ENCODE measurements at places on chromosomes 16 and 17.

DNA sequence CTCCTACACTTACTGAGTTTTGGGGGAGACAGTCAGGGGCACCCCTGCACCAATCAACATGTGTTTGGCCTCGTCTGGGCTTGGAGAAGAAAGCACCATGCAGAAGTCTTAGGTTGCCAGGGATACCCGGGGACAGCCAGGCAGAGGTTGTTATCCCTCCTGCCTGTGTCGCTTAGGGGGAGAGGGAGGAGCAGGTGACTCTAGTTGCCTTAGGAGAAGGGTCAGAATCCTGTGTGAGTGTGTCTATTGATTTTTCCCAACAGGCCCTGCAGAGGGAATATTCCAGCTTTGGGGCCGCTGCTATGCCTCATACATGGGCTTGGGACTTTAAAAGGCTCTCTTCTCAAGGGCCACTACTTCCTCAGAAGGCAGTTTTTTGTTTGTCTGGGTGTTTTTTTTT, 89.1 kb downstream of the RGS9 start:
- DNase-seq = no peak

GRCh38 chr17:21390294-21390693, 14.1 kb downstream of the KCNJ12 start:
- no peak for DNase-seq

DNA sequence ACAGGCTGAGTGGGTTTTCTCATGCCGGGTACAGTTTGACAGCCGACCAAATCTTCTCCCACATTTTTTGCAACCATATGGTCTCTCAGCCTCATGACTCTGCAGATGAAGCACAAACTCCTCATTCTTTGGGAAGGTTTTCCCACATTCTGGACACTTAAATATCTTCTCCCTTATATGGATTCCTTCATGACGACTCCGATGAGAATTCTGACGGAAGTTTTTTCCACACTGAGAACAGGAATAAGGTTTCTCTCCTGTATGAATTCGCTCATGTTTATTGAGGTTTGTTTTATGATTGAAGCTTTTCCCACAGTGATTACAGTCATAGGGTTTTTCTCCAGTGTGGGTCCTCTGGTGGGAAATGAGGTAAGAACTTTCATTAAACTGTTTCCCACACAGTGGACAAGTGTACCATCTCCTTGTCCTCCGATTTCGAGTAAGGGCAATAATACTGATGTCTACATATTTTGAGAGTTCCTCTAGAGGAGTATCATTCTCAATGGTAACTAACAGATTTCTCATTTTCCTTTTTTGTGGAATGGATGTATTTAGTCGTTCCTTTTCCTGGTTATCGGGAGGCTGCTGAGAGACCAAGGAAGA, 10.9 kb downstream of the ZNF200 start:
- no peak for DNase-seq

- no peak for DNase-seq
Observed at GRCh38 chr17:8141741-8142140, 10.5 kb downstream of the PER1 start.

- no peak for DNase-seq
Observed at GRCh38 chr17:44788139-44788538, 29.4 kb downstream of the ADAM11 start.

DNA sequence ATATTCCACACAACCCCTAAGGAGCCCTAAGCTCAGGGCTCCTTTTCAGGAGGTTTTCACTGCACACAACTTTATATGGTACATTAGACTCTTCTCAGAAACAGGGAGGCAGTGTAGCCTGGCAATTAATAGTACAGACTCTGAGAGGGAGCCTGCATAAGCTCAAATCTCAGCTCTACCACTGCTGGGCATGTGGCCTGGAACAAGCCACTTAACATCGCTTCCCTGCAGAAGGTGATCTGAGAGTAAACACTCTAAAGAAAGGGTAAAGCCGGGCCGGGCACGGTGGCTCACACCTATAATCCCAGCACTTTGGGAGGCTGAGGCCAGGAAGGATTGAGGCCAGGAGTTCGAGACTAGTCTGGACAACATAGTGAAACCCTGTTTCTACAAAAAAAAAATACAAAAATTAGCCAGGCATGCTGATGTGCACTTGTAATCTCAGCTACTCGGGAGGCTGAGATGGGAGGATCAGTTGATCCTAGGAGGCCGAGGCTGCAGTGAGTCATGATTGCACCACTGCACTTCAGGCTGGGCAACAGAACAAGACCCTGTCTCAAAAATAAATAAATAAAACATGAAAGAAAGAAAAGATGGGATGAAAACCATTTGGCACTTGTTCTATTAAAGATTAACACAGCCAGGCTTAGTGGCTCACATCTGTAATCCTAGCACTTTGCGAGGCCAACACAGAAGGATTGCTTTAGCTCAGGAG, 70.7 kb upstream of the DNAJA2 start:
- no peak for DNase-seq

GRCh38 chr16:23754594-23755483, at the start of gene CHP2:
TSS of gene CHP2 (plus strand) at chr16:23755026. CDS start at chr16:23755050, 24 bp downstream.
- no peak for DNase-seq

DNA sequence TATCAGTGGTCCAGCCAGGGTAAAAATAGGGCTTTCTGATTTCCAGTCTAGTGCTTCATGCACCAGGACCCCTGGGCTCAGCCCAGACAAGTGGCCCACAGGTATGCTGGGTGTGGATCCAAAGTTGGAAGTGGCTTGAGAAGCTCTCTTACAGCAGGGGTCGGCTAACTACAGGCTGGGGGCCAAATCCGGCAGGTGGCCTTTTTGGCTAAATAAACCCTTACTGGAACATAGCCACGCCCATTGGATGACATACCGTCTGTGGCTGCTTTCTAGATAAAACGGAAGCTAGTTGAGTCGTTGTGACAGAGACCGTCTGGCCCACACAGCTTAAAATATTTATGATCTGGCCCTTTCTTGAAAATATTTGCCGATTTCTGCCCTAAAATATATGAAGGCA, 119.0 kb upstream of the CDC42EP4 start:
- DNase-seq = no peak

DNA sequence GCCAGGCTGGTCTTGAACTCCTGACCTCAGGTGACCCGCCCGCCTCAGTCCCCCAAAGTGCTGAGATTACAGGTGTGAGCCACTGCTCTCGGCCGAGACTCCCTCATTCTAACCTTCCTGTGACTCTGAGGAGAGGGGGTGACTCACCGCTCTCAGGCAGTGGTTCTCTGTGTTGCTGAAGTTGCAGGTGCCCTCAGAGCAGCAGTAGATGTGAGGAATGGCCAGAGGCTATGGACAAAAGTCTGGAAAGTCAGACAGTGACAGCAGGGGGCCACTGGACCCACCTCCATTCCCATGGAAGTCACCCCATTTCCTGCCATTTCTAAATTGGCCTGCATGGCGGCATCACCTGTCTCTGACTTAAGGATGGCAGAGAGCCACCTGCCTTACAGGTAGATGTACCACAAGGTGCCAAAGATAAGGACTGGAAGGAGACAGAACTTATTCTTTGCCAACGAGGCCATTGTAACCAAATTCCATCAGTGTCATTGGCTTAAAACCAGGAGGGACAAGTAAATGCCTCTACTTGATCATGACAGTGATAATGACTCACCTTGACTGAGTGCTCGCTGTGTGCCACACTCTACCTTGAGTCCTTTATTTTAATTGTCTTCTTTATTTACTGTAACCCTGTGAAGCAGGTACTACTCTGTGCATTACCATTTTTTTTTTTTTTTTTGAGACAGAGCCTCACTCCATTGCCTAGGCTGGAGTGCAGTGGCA, 15.3 kb upstream of the CNOT1 start:
- no peak for DNase-seq

DNA sequence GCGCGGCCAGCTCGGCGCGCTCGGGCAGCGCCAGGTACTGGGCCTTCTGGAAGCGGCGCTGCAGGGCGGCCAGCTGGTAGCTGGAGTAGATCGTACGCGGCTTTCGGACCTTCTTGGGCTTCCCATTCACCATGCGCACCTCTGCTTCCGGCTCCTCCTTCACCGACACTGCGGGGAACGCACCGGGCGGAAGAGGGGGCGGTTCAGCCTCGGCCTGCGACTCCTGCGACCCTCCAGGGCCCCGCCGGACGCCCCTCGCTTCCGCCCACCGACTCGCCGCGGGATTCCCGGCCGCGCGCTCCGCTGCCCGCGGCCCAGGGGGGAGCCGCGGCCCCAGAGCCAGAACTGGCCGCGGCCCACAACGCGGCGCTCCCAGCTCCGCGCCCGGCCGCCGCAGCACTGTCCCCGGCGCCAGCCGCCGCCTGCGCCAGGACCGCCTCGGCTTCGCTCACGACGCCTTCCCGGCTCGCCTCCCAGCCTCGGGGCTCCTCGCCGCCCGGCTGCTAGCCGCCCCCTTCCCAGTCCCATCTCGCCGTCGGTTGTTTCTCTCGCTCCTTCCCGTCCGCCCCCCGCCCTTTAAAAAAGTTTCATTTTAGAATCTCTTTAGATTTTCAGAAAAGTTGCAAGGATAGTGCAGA, 1.5 kb downstream of the DLX3 start:
- no peak for DNase-seq

GRCh38 chr16:2532494-2533141, 1.4 kb upstream of the CEMP1 start:
- peak; percentile 65 for DNase-seq

DNA sequence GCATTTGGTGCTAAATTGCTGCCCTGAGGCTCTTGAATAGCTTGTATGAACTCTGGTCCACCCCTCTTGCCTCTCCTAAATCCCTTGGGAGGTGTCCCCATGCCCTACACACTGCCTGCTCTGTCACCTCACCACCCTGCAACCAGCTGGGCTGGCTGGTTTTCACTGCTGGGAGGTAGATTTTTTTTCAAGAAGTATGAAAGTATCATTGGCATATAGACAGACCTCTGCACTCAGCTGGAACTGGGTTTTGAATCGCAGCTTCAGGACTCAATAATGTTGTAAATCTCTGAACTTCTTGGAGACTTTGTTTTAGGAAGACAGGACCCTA, 184.9 kb downstream of the MSI2 start:
- no peak for DNase-seq

DNA sequence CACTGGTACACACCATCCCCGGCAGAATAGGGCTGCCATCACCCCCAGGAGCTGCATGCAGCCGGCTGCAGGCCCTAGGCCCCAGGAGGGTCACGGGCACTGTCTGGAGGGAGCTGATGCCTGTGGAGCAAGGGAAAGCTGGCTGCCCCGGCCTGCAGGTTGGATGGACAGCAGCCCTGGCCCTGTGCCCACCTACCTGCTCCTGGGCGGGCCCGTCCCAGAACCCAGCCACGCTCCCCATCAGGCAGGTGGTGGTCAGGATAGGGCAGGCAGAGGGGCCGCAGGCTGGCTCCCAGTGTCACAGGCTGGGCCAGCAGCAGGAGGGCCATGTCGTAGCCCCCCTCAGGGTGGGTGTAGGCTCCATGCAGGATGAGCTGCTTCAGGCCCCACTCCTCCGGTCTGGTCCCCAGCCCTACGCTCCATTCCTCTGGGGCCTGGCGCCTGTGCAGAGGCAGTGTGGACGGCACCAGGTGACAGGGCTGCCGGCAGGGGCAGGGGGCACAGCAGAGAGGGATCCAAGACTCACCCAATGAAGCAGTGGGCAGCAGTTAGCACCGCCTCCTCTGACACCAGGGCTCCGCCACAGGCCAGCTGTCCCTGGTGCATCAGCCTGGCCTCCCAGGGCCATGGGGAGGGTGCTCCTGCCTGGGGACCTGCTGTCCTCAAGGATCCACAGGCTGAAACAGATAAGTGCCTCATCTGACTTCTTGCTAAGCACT, 4.0 kb downstream of the PRSS53 start:
- DNase-seq = no peak

Measured in activated naive CD8-positive, alpha-beta T cell treated with anti-CD3 and anti-CD28 coated beads, Interleukin-2, amount 50 U/mL, for 24 hours (primary cell).